ENCODE measurements at places on chromosomes 5 and 9. TPM values are rescaled to one million over a fixed set of nuclear protein-coding genes. Genes with fewer than 3 reads are reported as not detected.

Gene PAIP1
- total RNA-seq = 79.9 TPM

Gene TYRP1
- 0.09 TPM for total RNA-seq

Gene BTNL3
- total RNA-seq = under 0.01 TPM

Gene PCDHA2
- under 0.01 TPM for total RNA-seq

Gene ZBED3
- total RNA-seq = 0.95 TPM

Gene SLC34A1
- total RNA-seq = not detected

Gene DUSP1
- 341 TPM for total RNA-seq

Gene HK3
- not detected for total RNA-seq

Gene DRD1
- not detected for total RNA-seq

Gene TMEM215
- total RNA-seq = not detected

Gene MINAR2
- not detected for total RNA-seq

Gene NR2F1
- 63.1 TPM for total RNA-seq

Gene SHOC1
- not detected for total RNA-seq

Gene ZNF618
- 6.7 TPM for total RNA-seq

Gene ADAMTS12
- 2.4 TPM for total RNA-seq

Gene SDHA
- 109 TPM for total RNA-seq
